Effector memory CD8-positive, alpha-beta T cell (primary cell): ENCODE measurements at places on chromosomes 2 and 18.

DNA sequence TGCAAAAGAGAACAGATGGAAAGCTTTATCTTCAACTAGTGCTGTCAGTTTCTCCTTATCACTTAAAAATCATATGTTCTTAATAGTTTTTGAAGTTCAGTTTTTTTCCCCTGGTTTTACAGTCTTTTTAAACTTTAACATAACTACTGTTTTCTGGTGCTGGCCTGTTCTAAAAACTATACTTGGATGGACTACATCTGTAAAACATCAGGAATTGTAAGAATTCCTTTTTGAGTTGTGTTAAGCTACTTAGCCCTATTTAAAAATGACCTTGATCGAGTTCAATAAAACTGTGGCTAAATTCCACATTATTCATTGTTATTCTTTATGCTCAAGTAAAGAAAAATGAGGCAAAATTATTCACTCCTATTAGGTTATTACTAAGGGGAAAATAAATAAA lies 397.7 kb downstream of the NUP35 start:
- no peak for DNase-seq

DNA sequence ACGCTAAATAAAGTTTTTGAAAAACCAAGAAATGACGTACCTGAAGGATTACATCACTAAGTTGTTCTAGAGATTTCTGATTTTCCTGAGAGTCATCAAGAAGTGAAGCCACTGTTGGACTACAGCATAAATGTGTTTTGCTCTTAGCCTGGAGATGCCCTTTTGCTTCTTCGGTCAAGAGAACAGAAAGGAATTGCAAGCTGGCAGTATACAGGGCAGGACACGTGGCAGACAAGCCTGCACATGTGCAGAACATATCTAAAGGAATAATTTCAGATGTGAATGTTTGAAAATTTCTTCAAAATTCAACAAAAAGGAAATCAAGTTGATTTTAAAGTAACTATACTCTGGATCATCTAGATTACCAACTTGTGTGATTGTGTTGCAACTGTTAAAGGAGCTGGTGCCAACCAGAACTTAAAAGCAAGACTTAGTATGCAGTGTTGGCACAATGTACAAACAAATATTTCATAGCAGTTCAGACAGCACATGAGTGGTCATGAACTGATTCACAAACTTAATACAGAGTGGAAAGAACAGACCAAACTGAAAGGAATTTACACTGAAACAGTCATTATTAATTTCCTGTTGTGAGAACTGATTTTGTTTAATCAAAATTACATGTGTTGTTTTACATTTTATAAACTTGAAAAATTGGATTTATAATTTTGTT lies 100.4 kb upstream of the CD226 start:
- DNase-seq = no peak

DNA sequence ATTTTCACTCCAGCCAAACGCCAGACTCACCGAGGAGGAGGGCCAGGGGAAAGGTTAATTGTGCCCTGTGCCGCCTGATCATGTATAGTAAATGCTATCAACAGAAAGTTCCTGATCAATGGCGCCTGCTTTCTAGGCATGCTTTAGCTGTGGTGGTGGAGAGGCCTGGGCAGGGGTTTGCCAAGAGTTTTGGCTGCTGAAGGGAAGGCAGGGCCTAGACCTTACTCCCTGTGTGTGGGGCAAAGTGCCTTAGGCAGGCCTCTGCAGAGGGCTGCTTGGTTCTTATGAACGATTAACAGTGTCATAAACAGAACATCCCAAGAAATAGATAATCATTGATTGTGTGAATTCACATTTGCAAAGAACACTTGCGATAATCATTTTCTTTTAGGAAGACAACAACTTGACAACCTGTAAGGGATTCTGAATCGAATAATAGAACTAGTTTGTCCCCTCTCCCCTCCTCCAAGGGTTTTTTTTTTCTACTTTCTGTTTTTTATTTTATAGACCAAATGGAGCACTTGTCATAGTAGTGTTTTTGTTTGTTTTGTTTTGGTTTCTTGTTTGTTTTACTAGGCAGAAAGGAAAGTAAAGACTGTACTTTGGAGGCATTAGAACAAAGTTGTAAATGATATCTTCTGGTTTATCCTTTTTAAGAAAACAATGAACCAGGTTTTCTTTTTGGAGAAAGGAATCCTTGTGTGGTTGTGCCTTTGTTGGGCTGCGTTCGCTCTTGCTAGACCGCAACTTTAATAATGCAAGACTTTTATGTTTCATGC lies 6.5 kb downstream of the TSHZ1 start:
- DNase-seq = no peak

DNA sequence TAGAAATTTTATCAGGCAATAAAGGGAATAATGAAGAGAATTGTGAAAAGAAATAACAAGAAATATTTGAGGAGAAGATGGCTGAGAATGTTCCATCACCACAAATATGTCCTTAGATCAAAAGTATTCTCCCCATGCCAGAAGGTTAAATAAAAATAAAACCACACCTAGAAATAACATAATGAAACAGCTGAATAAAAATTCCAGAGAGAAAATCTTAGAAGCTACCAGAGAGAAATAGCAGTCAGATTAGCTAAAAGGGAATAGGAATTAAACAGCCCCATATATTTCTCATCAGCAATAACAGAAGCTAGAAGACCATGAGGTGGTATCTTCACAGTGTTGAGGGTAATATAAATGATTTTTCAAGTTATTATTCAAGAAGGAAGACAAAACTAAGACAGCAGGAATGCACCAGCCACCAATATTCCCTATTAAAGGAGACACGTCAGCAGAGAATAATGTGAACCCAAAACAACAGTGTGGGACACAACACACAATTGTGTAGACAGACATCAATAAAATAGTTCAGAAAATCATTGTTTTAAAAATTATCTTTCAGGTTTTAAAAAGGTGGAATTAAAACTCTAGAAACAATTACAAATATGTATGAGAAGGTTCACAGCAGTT lies 82.0 kb upstream of the NEDD4L start:
- DNase-seq = no peak

- peak; percentile 33 for DNase-seq
These were observed 86.3 kb downstream of the ZFP36L2 start for GRCh38 chr2:43139996-43140621.

GRCh38 chr2:32864334-32865111 lies 82.2 kb upstream of the LTBP1 start:
- no peak for DNase-seq

- DNase-seq = no peak
These were observed 270.5 kb upstream of the KCNJ3 start for GRCh38 chr2:154428022-154428421.
